Myocyte (in vitro differentiated cells): ENCODE measurements at places on chromosomes 1 and 21. TPM values are rescaled to one million over a fixed set of nuclear protein-coding genes. Genes with fewer than 3 reads are reported as not detected.

Gene GJB4
- not detected in 2 replicates for total RNA-seq

Gene TNNT2
- 3,022 and 4,635 TPM in 2 replicates for total RNA-seq

Gene CALML6
- 0.27 and 0.36 TPM in 2 replicates for total RNA-seq

Gene DAB1
- total RNA-seq = not detected in 2 replicates

Gene IFNAR1
- 13.6 and 16.2 TPM in 2 replicates for total RNA-seq

Gene SELENON
- 18.7 and 19.1 TPM in 2 replicates for total RNA-seq

Gene RCSD1
- total RNA-seq = 121 and 176 TPM in 2 replicates

Gene ZBTB8B
- 0.03 and 0.16 TPM in 2 replicates for total RNA-seq

Gene KCND3
- under 0.01 and 0.03 TPM in 2 replicates for total RNA-seq

Gene AMPD1
- total RNA-seq = 8.1 and 13.6 TPM in 2 replicates

GRCh38 chr21:37365517-37366481 is 774 bp upstream of the DYRK1A start:
- peak; percentile 81 for DNase-seq

DNA sequence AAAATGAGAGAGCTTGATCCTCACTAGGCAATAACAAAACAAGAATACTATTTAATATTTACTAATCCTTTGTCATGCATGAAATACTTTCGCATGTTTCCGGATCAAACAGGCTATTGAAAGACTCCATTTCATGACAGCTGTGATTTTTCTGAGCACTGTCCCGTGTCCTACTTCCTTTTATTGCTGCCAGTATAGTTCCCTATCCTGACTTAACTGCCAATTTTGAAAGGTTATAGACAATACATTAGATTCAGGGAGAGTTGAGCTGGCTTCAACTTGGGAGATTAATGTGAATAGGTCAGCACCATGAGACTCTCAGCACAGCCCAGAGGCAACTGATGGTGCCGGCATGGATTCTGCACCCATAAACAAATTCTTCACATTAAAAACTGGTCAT is 225.8 kb downstream of the VAV3 start:
- DNase-seq = no peak

DNA sequence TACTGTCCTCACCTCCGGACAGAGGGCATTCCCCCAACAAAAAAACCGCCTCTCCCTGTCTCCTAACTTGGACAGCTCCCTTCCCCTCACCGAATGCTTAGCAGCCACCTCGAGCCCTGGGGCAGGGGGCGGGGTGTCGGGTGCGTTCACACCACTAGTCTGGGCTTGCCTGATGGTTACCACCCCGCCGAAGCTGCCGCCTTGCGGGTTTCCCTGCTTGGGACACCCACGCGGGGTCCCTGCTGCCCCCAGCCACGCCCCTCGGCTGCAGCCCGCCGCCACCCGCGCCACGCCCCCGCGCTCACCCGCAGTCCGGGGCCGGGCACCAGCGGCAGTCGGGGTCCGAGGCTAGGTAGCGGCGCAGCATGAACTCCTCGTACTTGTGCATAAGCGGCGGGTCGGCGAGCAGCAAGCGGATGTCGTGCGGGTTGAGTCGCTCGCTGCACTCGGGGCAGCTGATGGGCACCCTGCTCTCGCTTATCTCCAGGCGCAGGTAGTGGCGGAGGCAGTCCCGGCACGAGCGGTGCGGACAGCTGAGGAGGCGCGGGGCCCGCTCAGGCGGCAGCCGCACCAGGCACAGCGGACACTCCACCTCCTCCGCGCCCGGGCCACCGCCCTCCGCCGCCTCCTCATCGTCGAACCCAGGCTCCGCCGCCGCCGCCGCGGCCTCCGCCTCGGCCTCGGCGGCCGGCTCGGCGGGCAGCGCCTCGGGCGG is 706 bp downstream of the RNF19B start:
- DNase-seq = peak; percentile 64

- peak; percentile 50 for DNase-seq
These were observed 292.9 kb upstream of the DUSP10 start for GRCh38 chr1:222034790-222035189.

DNA sequence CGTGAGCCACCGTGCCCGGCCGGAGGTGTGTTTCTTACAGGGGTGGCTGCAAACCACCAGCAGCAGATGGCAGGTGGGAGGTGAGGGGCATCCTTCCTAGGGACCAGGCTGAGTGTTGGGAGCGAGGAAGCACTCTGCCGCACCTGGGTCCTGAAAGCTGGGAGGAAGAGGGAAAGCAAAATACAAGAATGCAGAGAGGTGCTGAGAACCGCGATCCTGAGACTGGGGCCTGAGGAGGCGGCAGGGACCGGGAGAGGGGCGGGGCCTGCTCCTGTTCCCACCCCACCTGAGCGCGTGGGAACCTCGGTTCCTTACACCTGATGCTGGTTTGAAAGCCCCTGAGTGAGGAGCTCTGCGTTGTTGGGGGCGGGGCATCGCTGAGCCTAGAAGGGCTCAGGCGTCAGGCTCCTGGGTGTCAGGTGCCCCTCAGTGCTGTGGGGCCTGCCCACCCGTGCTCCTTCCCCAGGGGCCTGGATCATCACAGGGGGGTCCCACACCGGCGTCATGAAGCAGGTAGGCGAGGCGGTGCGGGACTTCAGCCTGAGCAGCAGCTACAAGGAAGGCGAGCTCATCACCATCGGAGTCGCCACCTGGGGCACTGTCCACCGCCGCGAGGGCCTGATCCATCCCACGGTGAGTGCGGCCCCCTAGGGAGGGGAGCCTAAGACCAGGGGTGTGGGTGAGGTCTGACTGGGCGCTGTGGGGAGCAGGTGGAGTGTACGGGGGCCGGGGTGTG is 15.5 kb downstream of the TRPM2 start:
- DNase-seq = no peak

DNA sequence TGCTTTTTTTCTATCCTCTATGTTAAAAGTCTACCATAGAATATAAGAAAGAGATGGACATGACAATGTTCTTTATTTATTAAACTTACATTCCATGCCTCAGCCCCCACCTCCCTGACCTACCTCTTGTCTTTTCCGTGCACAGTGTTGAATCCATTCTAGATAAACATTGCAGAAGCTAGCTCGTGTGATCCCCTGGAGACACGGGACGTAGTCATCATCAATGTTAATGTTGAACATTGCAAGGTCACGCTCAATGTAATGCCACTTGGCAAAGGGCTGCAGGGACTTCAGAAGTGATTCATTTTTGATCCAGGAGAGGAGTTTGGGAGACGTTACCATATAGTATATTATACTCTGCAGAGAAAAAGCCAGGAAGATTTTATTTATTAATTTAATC is 66.4 kb downstream of the NTPCR start:
- no peak for DNase-seq

DNA sequence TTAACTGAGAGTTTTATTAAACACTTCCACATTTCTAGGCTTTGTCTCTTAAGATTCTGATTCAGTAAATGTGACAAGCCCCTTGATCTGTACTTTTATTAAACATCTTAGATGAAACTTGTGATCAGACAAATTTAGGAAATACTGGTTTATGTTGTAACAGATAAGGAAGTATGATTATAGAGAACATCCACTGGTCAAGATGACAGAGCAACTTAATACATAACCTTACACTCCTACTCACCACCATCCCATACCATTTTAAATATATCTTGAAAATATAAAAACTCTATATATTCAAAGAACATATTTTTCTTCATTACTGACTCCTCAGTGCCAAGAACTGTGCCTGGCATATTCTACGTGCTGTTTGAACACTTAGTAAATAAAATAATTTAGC is 217.5 kb downstream of the LRRC40 start:
- DNase-seq = no peak

- DNase-seq = peak; percentile 11
These were observed 956 bp upstream of the SCAF4 start for GRCh38 chr21:31732597-31733550.

DNA sequence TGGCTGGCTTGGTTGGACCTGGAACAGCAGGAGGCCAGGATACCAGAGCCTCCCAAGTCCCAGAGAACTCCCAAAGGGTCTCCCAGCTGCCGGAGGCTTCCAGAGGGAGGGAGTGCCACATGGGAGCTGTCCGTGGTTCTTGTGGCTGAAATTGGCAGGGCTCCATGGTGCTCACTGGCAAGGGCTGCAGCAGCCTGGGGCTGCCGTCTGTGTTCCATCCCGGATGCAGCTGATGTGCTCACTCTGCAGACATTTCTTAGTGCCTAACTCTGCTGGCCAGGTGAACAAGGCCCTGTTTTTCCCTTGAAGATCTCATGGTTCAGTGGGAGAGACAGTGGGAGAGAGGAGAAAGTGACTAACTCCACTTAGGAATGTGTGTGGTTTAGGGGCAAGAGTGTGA is 261.1 kb downstream of the CAMTA1 start:
- peak; percentile 95 for DNase-seq

GRCh38 chr21:23712166-23712565 is 1895.1 kb downstream of the MRPL39 start:
- DNase-seq = no peak

DNA sequence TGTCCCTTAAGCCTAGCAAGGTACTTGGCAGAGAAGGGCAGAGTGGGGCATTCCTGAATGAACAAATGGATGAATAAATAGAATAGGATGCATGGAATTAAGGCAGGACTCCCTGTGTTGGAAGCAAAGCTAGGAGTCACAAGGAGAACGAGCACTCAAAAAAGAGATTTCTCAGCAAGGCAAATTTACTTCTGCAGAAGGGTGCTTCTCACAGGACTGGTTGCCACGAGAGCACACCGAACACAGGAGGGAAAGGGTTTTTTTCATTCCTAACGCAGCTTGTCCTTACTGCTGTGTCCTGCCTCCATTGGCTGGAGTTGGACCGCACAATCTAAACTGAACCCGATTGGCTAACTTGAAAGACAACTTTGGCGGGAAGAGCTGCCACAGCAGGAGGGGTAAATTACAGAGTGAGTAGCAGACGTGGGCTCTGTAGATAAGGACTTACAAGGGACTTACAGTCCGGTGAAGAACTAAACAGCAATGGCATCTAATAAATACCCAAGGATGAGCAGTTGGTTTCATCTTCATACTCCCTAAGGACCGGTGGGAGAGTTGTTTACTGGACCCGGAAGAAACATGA is 52.4 kb downstream of the KIF26B start:
- no peak for DNase-seq

- DNase-seq = peak; percentile 88
These were observed 161.1 kb upstream of the COL6A1 start for GRCh38 chr21:45820171-45821091.

GRCh38 chr1:176450526-176450925 is 12.4 kb upstream of the PAPPA2 start:
- no peak for DNase-seq

DNA sequence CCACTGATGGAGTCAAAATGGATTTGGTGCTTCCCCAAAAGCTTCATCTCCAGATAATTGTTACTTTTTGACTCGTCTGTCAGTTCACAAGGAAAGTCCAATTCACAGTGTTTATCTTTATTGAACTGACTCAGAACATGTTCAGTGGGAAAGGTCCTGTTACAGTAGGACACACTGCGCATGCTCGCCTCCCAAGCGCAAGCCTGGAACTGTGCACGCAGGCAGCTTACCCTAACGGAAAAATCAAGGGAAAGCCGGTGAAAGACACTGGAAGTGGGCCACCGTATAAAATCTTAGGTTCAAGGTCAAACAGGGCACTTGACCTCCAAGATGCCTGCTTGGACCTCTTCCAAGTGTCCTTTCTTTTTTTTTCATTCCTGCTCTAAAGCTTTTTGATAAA is 174.6 kb downstream of the USP25 start:
- DNase-seq = no peak

- peak; percentile 31 for DNase-seq
These were observed 280.7 kb downstream of the LMX1A start for GRCh38 chr1:165075725-165076370.

DNA sequence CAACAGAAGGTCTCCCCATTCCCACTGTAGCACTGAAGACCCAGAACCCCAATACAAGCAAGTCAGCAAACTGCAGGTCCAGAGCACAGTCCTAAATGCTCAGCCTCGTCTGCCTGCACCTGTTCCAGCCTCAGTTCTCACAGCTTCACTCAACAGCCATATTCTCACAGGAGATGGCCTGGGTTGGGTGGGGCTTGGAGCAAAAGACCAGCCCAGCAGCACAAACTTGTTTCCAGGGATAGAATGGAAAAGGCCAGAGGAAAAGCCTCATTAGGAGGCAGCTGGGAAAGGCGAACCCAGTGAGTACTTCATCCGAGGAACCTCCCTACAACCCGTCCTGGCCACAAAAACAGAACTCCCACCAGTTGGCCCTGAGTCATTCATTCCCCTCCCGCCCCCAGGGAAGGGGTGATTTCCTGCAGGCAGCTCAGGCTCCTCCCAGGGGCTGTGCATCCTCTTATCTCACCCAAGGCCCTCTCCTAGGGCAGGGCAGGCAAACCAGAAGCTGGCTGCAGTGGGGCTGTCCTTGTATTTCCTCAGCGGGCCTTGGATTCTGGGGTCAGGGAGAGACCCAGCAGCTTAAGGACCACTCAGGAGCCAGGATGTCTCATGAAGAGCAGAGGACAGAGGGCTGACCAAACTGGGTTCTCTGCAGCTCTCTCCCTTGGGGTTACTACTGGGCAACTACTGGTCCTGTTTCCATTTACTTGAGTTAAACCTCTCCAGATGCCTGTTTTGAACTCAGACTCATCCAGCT is 7.4 kb upstream of the MPL start:
- DNase-seq = peak; percentile 66

DNA sequence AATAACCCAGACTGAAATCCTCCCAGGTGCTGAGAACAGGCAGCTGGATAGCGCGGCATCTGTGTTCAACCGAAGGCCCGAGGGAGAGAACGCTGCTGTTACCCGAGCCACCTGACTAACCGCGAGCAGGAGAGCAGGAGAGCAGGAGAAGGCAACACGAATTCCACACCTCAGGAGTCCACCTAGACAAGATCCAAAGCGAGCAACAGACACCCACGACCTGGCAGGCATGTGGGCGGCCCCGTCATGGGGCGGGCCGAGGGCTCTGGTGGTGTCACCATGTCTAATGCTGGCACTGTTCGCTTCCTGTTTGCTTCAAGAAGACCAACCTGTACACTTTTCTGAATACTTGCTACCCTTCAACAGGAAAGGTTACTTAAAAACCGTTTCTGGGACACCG is 20.9 kb upstream of the SPATC1L start:
- DNase-seq = no peak

DNA sequence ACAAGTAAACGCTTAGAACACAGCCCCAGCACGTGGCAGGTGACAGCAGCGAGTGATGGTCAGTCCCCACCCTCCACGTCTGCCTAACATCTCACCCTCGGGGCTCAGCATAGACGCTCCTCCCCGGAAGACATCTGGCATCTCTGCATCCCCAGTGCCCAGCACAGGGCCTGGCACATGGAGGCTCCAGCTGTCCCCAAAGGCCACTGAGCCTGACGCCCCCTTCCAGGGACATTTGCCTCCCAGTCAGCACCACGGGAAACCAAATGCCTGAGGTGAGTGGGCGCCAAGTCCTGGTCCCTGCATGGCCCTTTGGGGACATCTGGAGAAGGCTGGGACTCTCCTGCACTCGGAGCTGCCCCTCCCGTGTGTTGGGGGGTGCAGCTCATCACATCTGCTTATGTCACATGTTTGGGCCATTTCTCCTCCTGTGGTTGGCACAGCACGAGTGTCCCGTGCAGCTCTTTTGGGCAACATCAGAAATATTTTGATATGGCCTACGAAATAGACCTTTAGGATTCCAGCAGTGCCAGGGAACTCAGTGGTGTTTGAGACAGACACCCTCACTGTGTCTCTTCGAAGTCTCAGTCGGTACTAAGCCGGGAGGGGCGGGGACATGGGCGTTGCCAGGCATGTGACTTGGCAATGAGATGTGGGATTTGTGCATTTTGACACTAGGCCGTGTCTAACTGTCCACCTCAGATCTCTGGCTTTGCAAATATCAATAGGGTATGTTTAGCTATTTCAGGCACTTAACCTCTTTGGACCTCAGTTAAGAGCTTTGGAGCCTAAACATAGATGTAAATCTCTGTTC is 315.0 kb downstream of the PTPRU start:
- DNase-seq = no peak
